ENCODE measurements at places on chromosomes 3 and 15.

DNA sequence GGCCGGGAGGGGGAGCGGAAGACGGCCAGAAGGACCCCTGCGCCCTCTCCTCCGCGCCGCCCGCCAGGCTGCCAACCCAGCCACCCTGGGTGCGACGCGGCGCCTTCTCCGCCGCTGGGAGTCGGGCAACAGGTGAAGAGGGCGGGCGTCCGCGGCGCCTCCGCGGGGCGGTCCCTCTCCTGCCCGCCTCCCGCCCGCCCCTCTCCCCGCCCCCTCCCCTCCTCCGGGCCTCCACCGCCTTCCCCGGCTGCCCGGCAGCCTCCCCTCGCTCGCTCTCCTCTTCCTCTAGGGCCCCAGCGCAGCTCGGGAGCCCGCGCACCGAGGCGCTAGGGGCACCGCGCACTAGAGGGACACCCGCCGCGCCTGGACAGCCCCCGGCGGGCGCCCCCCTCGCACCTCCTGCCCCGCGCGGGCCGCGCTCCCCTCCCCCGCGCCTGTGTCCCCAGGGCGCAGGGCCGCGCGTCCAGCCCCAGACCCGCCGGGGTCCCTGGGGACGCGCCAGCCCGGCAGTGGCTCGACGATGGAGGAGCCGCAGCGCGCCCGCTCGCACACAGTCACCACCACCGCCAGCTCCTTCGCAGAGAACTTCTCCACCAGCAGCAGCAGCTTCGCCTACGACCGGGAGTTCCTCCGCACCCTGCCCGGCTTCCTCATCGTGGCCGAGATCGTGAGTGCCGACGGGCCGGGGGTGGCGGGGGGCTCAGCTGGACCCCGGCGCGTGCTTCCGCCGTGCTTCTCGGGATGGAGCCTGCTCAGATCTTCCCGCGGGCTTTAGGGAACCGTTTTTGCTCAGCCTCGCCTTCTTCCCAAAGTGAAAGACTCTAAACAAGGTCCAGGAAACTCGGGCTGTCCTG, at the start of gene CMTM8:
TSS of gene CMTM8 (plus strand) at position 228 of the 854 bp plus-strand sequence. CDS start at position 521, 293 bp downstream.
- DNase-seq = peak; percentile 23

GRCh38 chr3:111277226-111277625, 205.6 kb downstream of the NECTIN3 start:
- no peak for DNase-seq

DNA sequence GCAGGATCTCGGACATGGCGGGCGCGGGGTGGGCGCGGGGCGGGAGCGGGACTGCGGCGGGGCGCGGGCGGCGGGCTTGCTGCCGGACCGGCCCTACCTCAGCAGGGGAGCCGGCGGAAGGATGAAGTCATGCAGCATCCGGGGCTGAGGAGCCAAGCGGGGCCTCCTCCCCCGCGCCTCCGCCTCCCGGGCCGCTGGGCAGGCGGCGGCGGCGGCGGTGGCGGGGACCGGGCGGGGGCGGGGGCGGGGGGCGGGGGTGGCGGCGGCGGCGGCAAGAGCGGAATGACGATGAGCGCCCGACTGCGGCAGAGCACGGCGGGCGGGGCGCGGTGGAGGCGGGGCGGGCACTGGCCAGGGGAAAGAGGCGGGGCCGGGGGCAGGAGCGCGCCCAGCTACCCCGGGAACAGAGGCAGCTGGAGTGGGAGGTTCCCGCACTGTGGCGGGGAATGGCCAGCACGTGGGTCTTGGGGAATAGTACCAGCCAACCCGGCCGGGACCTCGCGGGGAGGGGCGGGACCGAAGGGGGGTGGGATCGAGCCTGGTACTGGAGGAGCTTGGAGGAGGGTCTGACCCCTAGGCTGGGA, at the start of gene CAMK2N2:
TSS of gene CAMK2N2 (minus strand) at position 284 of the 584 bp plus-strand sequence. CDS start at position 16, 268 bp downstream.
- DNase-seq = peak; percentile 36

DNA sequence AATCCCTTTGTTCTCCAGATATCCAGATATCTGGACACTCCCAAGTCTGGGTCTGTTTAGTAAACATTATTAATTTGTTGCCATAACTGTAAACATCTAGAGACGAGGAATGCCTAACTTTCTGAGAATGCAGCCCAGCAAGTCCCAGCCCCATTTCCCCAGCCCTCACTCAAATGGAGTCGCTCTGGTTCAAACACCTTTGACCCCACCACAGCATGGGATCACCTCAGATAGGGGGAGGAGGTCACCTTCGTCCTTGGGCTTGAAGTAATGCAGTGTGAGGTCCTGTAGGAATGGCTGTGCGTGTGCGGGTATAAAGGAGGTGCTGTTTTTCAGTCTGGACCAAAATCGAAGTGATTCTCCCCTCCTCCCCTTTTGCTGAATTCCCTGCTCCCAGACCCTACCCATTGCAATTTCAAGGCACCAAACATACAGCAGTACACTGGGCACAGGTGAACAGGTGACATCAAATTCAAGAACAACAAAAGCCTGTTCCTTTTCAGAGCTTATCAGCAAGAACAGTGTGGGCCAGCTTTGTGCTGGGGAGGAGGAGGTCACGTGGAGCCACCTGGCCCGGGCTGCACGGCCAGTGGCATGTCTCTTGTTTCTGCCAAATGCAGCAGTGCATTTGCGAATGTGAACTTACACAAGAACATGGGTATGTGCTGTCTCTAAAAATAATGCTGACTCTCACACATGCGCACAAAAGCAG, 57.5 kb upstream of the TRPM1 start:
- DNase-seq = no peak

GRCh38 chr3:13210221-13210975, 137.2 kb upstream of the IQSEC1 start:
- DNase-seq = no peak

GRCh38 chr15:51425517-51426040, 84.1 kb downstream of the GLDN start:
- no peak for DNase-seq

DNA sequence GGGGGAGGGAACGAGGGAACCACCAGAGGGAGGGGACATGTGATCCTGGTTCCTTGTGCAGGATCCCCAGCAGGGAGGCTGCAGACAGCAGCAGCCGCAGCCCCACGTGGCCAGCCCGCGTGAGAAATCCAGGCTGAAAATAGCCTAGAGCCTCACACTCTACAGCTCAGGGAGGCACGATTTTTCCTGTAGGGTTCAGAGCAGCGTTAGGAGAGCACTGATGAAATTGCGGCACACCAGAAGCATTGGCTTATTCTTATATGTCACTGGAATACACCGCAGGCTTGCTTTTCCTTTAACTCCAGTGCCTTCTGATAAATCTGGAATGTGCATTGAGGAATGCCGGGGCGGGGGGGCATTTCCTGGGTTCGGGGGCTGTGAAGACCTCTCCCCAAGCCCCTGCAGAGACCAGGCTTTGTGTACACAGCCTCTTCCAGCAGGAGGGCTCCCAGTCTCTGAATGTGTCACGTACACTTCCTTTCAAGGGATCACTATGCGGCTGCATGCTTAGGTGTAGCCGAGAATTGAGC, 193.0 kb downstream of the ATP10A start:
- DNase-seq = no peak

GRCh38 chr3:179260949-179261765, 10.2 kb upstream of the KCNMB3 start:
- DNase-seq = peak; percentile 62

GRCh38 chr3:101179637-101180036, 140.7 kb downstream of the IMPG2 start:
- no peak for DNase-seq

DNA sequence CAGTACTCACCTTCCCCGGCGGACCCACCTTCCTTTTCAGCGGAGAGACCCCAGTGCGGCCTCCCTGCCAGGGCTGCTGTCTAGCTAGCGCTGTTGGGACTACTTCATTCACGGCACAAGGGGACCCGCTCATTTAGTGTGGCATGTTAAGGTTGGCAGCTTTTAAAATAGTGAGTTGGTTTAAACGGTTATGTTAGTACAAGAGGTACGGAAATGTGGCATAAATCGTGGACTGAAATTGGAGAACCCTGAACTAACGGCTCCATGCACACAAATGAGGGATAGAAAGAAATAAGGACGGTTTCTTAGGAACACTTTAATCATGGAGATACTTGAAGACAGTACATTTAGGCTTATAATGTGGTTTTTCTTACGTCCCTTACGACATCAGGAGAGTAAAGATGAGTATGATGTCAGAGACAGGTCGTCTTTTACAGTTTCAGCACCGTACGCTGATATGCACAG, 752 bp downstream of the CEP63 start:
- peak; percentile 15 for DNase-seq

DNA sequence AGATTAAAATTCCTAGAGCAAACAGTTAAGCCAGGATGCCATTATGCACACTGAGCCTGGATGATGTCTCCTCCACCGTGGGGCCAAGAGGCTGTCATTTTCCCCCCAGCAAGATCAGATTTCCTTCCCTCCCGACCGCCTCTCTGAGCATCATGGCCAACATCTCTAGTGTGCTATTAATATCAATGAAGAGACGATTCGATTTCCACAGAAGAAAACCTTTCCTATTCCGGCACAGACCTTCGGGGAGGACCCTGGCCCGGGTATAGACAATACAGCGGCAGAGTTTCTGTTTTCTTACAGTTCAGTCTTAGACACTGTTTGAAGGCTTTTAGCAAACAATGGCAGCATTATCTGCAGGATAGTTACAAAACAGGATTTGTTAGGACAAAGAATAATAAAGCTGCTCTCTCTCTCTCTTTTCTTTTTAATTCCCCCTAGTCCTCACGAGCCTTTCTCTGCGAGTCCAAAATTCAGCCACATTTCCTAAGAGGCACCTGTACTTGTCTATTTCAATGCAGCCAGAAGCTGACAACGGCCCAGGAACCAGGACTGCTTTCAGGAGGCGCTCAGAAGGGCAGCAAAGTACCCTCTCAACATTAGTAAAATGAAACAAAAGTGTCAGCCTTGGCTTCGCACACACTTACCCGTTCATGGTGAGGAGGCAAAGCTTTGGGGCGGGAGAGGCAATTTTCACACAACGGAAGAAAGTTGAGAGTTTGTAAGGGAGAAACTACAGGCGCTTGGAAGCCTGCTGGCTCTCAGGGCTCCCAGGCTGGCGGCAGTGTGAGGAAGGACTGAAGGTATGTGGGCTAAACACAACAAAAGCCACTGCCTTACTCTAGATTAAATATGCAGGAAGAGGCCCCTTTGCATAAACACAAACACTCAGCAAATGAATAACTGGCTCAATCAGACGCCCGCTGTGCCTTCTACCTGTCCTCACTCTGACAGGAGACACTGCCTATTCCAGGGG, 278.0 kb downstream of the FOXP1 start:
- no peak for DNase-seq

GRCh38 chr3:111325160-111325718, 216.8 kb upstream of the CD96 start:
- no peak for DNase-seq

DNA sequence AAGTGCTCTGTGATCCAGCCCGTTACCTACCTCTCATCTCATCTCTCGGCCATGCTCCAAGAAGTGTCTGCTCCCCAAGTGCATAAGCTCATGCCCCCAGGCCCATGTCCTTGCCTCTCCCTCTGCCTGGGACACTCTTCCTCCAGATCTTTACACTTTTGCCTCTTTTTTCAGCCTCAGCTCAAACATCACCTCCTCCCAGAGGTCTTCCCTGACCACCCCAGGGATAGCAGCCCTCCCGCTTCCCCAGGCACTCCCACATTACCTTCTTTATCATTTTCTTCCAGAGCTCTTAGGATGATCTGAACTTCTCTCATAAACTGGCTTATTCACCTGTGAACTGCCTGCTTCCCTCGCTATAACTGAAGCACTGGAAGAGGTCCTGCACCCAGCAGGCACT, 2.7 kb upstream of the FURIN start:
- no peak for DNase-seq

DNA sequence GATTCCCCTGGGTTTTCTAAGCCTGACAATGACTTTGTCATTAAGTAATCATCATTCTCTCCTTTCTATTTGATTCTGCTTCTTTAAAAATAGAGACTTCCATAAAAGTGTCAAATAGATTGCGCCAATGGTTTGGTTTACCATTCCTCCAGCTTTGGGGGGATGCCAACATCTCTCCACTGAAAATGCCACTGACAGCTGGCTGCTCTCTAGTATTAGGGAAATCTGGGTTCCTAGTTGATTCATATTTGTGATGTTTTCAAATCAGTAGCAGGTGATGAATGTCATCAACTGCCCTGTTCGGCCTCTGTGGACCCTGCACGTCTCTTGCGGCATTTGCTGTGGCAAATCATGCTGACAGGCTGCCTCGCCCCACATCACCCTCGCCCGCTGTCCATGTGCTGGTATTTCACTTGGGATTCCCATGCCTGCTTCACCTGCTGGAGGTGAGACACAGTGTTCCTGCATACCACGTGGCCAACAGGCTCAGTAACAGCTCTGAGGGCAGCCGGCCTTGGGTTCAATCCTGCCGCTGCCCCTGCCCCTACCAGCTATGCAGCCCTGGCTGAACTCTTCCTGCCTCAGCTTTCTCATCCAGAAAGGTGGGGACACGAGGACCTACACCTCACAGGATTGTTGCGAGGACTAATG, 28.1 kb downstream of the ZXDC start:
- no peak for DNase-seq

DNA sequence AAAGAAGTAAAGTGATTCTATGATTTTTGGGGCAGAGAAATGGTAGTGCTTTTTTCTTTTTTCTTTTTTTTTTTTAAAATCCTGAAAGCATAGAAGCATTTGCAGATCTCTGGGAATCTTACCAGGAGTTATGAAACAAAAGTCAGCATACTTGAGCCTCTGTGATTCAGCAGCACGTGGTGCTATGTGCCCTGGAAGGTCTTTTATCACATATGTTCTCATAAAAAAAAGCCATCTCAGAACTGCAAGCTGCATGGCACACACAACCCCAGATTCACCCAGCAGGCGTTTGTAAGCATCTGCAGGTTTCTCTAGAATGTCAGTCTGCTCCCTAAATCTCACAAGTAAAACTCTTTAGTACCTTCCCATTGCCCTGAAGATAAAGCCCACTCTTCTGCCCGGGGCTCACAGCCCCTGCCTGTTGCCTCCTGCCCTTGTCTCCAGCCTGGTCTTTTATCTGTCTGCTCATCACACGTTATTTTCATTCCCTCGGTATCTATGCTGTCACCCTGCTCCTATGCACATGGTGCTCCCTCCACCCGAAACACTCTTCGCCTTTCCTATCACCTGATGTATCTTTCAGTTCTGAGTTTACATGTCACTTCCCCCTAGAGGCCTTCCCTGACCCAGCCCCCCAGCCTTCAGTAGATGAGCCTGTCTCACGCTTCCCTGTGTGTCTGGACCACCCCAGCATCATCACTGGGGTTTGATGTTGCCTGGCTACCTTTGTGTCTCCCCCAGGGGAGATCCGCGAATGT, 72.4 kb downstream of the CHDH start:
- DNase-seq = no peak

GRCh38 chr3:45337839-45338470, 50.4 kb upstream of the LARS2 start:
- no peak for DNase-seq
